MCF 10A (cell line): ENCODE measurements at places on chromosomes 2 and 18. TPM values are rescaled to one million over a fixed set of nuclear protein-coding genes. Genes with fewer than 3 reads are reported as not detected.

UGT1A10 gene
- total RNA-seq: not detected in 2 replicates

DNA sequence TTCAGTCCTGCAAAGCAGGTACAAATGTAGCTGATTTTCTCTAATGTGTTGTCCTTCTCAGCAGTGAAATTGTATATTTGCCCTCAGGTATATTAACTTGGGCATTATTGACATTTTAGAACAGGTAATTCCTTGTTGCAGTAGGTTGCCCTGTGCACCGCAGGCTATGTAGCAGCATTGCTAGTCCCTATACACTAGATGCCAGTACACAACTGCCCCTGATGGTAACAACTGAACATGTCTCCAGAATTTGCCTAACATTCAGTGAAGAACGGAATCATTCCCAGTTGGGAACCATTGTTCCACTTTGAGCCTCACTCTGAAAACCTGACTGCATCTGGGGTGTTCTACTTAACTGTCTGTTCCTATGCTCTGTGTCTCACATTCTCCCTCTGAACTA lies 23.1 kb upstream of the TFPI start:
- H3K27me3 ChIP-seq: no peaks in the 10 kb centered on the region
- no peak overlapping the region for H3K4me3 ChIP-seq
- H3K36me3 ChIP-seq: peaks cover 4% of the 10 kb centered on the region
- DNase-seq: peak; percentile 21
- H3K27ac ChIP-seq: no peak overlapping the region

DNA sequence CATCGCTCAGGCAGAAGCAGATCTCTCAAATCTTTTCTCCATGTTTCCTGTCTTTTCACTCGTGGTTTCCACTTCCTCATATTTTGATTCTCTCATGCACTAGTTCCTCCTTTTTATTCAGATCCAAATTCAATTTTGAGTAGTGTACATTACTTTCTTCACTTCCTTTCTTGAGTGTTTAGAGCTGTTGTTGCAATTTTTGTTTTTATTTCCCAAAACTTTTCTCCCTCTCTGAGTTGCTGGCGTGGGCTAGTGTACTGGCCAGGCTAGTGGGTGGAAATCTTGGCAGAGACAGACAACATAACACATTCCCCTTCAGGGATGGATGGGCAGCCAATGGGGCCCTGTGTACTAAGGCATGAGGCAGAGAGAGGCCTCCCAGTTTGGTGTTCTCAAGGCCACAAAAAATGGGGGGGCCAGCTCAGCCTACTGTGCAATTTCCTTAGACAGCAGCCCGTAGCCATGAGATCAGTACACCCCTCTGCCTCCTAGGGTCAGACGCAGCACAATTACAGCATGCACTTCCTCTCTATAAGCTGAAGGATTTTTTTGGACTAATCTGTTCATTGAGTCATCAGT lies 145.1 kb upstream of the PID1 start:
- no peaks in the 10 kb centered on the region for H3K27me3 ChIP-seq
- H3K4me3 ChIP-seq: no peak overlapping the region
- peak overlapping the region; percentile 83 for H3K27ac ChIP-seq
- peak; percentile 85 for DNase-seq
- H3K4me1 ChIP-seq: peaks cover 17% of the 10 kb centered on the region

GRCh38 chr18:41537666-41538065 lies 417.4 kb upstream of the PIK3C3 start:
- no peak overlapping the region for H3K4me3 ChIP-seq
- no peak for DNase-seq
- no peaks in the 10 kb centered on the region for H3K36me3 ChIP-seq

- no peak overlapping the region for H3K4me3 ChIP-seq
- no peaks in the 10 kb centered on the region for H3K36me3 ChIP-seq
- no peaks in the 10 kb centered on the region for H3K4me1 ChIP-seq
- no peak overlapping the region for H3K27ac ChIP-seq
These were observed 25.9 kb downstream of the GCG start for GRCh38 chr2:162126111-162126519.

DNA sequence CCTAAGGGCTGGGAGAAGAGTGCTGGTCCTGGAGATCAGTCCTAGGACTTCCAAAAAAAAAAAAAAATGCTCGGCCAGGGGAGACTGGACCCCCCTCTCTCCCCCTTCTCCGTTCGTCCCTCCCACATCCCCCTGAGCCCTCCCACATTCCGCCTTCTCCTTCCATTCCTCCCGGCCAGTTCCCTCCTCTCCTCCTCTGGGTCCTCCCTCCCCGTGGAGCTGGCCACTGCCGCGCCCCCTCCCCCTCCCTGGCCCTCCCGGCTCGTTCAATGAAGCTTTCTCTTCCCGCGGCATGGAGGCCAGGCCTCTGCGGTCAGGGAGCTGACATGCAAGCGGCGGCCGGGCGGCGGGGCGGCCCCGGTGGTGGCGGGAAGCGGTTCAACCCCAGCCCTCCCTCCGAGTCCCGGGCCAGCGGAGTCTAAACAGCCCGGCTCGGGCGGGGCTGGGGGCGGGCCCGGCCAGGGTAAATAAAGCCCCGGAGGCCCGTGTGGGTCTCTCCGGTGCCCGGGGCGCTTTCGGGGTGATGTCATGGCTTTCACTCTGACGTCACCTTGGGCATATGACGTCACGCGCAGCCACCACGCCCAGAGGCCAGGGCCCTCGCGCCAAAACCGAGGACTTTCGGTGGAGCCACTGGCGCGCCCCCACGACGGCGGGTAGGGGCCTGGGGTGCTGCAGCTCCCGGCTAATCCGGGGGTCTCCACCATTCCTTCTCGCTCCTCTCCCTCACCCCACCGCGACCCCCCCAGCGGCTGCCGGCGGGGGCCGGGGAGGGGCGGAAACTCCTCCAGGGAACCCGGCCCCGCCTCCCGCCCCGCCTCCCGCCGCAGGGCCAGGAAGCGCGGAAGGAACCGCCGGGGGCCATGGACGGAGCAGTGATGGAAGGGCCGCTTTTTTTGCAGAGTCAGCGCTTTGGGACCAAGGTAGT lies at the start of the genes DOK1 and LOXL3:
Gene DOK1, plus strand, starts transcription at position 829 of the 928 bp plus-strand sequence. Its CDS starts 35 bp downstream, at position 864.
Gene LOXL3, minus strand, starts transcription at position 51 of the 928 bp plus-strand sequence. CDS start 1,308 bp downstream, outside the sequence.
- H3K27me3 ChIP-seq: no peaks in the 10 kb centered on the region
- peak within 1 kb of the TSS; percentile 48 for H3K4me3 ChIP-seq
- H3K27ac ChIP-seq: peak within 1 kb of the TSS; percentile 16
- H3K4me1 ChIP-seq: peaks cover 11% of the 10 kb centered on the region
- H3K36me3 ChIP-seq: no peaks in the 10 kb centered on the region
- DNase-seq: peak; percentile 58

GRCh38 chr18:59054496-59055287 lies 85.0 kb upstream of the SEC11C start:
- peaks cover 27% of the 10 kb centered on the region for H3K4me1 ChIP-seq
- DNase-seq: no peak
- H3K36me3 ChIP-seq: no peaks in the 10 kb centered on the region
- H3K4me3 ChIP-seq: no peak overlapping the region
- no peak overlapping the region for H3K27ac ChIP-seq

GRCh38 chr18:80067897-80068296 lies 33.7 kb downstream of the RBFA start:
- no peaks in the 10 kb centered on the region for H3K4me1 ChIP-seq
- no peak overlapping the region for H3K27ac ChIP-seq
- no peaks in the 10 kb centered on the region for H3K27me3 ChIP-seq
- H3K36me3 ChIP-seq: peaks cover 6% of the 10 kb centered on the region

- no peaks in the 10 kb centered on the region for H3K27me3 ChIP-seq
- no peak overlapping the region for H3K27ac ChIP-seq
- H3K4me1 ChIP-seq: peaks cover 18% of the 10 kb centered on the region
- H3K4me3 ChIP-seq: no peak overlapping the region
- no peak for DNase-seq
These were observed 55.6 kb upstream of the FZD5 start for GRCh38 chr2:207825045-207825954.

SERPINB3 gene
- total RNA-seq: 0.28 TPM in 1 of 2 replicates, not detected in the other

DNA sequence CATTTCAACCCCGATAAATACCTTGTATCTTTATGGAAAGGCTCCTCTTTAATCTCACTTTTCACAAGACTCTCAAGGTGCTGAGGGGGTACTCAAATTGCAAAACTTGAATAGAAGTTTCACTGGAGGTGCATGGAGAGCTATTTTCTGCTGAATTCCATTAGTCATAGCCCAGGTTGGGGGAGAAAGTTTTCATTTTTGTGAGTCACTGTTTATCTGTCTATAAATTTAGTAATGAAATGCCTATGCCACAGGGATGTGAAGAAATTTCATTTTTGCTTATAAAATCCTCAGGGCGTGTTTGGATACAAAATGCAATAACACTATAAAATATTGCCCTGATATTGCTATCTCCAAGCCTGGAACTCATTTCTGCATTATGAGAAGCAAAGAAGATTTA lies 346.3 kb downstream of the LRATD1 start:
- H3K4me3 ChIP-seq: no peak overlapping the region
- peak; percentile 64 for DNase-seq
- H3K4me1 ChIP-seq: peaks cover 16% of the 10 kb centered on the region
- H3K36me3 ChIP-seq: no peaks in the 10 kb centered on the region

IL1RL1 gene
- total RNA-seq: 10.0 and 25.6 TPM in 2 replicates

DNA sequence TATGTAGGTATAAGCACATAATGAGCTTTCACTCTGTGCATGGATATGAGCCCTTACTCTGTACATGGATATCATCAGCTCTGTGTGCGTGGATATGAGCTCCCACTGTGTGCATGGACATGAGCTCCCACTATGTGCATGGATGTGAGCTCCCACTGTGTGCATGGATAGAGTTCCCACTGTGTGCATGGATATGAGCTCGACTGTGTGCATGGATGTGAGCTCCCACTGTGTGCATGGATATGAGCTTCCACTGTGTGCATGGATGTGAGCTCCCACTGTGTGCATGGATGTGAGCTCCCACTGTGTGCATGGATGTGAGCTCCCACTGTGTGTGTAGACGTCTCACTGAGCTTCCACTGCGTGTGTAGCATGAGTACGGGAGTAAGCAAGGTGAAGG lies 149.3 kb upstream of the ALKAL2 start:
- no peak overlapping the region for H3K27ac ChIP-seq
- H3K27me3 ChIP-seq: no peaks in the 10 kb centered on the region
- peaks cover 15% of the 10 kb centered on the region for H3K4me1 ChIP-seq
- no peak overlapping the region for H3K4me3 ChIP-seq
- no peaks in the 10 kb centered on the region for H3K36me3 ChIP-seq
- no peak for DNase-seq

IFIH1 gene
- 4.5 and 7.2 TPM in 2 replicates for total RNA-seq

RNU2-63P gene
- total RNA-seq: 5.0 and 9.1 TPM in 2 replicates

RAB6D gene
- not detected in 2 replicates for total RNA-seq

ZNF516 gene
- 28.3 and 40.1 TPM in 2 replicates for total RNA-seq

- no peaks in the 10 kb centered on the region for H3K4me1 ChIP-seq
- DNase-seq: no peak
- H3K27ac ChIP-seq: no peak overlapping the region
- H3K36me3 ChIP-seq: no peaks in the 10 kb centered on the region
- no peak overlapping the region for H3K4me3 ChIP-seq
These were observed 50.7 kb upstream of the ACAA2 start for GRCh38 chr18:49863769-49864621.

DNA sequence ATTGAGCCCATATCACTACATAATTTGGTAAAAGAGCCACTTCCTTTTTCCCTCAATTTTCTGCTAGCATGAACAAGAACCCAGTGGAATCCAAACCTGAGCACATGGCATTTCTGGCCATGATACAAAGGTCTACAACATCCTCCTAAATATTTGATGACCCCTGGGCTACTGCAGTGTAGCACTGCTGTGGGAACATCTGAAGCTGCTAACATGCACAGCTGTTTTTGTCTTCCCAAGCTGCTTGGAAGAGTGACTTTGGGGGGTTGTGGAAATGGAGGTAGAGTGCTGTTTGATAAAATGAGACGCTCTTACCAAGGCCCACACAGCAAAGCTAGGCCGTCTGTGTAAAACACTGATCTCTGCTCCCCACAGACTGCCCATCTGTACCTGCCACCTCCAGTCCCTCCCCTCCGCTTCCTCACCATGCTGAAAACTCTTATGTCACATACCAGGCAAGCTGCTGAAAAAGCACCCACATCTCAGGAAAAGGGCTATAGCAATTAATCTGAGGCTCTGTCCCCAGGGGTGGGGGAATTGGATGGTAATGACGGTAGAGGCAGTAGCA lies 197.2 kb upstream of the HNRNPA3 start:
- no peak overlapping the region for H3K27ac ChIP-seq
- H3K36me3 ChIP-seq: no peaks in the 10 kb centered on the region
- no peak overlapping the region for H3K4me3 ChIP-seq
- peaks cover 70% of the 10 kb centered on the region for H3K27me3 ChIP-seq

- no peaks in the 10 kb centered on the region for H3K4me1 ChIP-seq
- no peak for DNase-seq
- peaks cover 6% of the 10 kb centered on the region for H3K36me3 ChIP-seq
- H3K27me3 ChIP-seq: no peaks in the 10 kb centered on the region
These were observed 210.9 kb downstream of the MYCN start for GRCh38 chr2:16151281-16151570.

- DNase-seq: no peak
- H3K36me3 ChIP-seq: no peaks in the 10 kb centered on the region
- no peak overlapping the region for H3K4me3 ChIP-seq
- no peaks in the 10 kb centered on the region for H3K27me3 ChIP-seq
- peaks cover 19% of the 10 kb centered on the region for H3K4me1 ChIP-seq
- no peak overlapping the region for H3K27ac ChIP-seq
These were observed 9.6 kb downstream of the IRS1 start for GRCh38 chr2:226790011-226790410.

GRCh38 chr2:219274361-219274921 lies 4.7 kb upstream of the DNAJB2 start:
- peak overlapping the region; percentile 91 for H3K27ac ChIP-seq
- peaks cover 34% of the 10 kb centered on the region for H3K4me1 ChIP-seq
- DNase-seq: peak; percentile 65
- H3K4me3 ChIP-seq: peak overlapping the region; percentile 44

- H3K36me3 ChIP-seq: no peaks in the 10 kb centered on the region
- H3K27me3 ChIP-seq: no peaks in the 10 kb centered on the region
- DNase-seq: peak; percentile 51
- H3K4me1 ChIP-seq: peaks cover 11% of the 10 kb centered on the region
- H3K27ac ChIP-seq: peak overlapping the region; percentile 1
- no peak overlapping the region for H3K4me3 ChIP-seq
These were observed 1224.8 kb upstream of the ZEB2 start for GRCh38 chr2:145744541-145745386.

- H3K27ac ChIP-seq: no peak overlapping the region
- H3K27me3 ChIP-seq: no peaks in the 10 kb centered on the region
- H3K4me3 ChIP-seq: no peak overlapping the region
- H3K36me3 ChIP-seq: no peaks in the 10 kb centered on the region
- peaks cover 5% of the 10 kb centered on the region for H3K4me1 ChIP-seq
These were observed 74.1 kb downstream of the ATP8B1 start for GRCh38 chr18:57728941-57729511.

LRATD1 gene
- 2.2 and 4.7 TPM in 2 replicates for total RNA-seq
